Mesendoderm (in vitro differentiated cells): ENCODE measurements at places on chromosomes 7 and 10.

DNA sequence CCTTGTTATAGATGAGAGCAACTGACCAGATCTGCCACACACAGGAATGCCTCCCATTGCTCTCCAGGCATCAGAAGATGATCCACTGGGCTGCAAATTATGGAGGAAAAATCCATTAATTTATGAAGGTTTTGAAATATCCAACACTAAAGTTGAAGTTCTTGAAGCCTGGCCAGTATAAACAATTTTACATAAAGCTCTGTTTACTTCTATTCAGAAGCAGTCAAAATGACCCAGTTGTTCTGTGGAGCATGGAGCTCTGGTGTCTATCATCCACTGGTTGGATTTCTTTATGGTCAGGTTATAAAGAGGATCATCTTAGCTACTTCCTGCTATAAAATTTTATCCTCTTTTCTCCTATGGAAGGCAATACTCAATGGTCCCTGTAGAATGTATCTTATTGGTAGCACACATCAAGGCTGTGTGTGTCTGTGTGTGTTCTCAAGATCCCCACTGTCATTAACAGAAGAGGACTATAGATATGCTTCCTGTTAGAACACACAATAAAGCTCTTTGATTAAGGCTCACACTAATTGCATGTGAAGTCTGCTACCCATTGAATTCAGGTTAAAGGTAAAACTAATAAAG is 747.4 kb downstream of the SUGCT start:
- no peak for DNase-seq

GRCh38 chr7:2437136-2437535 is 33.7 kb downstream of the CHST12 start:
- no peak for DNase-seq

- no peak for DNase-seq
Measured at GRCh38 chr7:701086-701671, 25.3 kb upstream of the DNAAF5 start.

- DNase-seq = no peak
Measured at GRCh38 chr7:153588586-153588985, 463.6 kb upstream of the DPP6 start.

DNA sequence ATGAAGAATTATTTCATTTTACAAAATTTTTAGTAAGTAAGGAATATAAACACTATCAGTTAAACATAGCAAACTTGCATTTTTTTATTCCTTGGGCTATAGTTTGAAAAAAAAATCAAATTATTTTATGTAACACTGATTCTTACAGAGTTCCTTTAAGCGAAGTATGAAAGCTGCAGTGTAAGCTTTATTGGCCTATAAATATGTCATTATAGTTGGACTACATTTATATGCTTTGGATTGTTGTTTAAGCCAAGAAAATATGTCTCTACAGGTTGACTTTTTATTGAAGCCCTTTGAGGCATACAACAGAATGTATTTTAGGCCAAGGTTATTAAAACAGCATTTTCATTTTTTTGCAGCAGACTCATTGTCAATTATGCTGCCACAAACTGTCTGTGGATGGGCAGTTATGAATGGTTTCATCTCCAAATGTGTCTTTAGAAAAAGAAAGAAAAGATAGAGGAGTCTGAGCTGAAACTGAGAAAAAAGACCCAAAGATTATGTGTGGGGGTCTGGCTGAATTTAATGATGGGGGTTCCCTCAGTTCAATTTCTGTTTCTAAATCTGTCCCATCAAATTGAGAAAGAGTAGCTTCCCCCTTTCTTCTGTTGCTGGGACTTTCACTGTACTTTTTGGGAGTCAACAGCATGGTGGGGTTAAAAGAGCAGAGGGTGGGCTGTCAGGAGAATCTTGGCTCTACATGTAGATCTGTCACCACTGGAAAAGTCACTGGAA is 43.1 kb downstream of the ARID5B start:
- no peak for DNase-seq

DNA sequence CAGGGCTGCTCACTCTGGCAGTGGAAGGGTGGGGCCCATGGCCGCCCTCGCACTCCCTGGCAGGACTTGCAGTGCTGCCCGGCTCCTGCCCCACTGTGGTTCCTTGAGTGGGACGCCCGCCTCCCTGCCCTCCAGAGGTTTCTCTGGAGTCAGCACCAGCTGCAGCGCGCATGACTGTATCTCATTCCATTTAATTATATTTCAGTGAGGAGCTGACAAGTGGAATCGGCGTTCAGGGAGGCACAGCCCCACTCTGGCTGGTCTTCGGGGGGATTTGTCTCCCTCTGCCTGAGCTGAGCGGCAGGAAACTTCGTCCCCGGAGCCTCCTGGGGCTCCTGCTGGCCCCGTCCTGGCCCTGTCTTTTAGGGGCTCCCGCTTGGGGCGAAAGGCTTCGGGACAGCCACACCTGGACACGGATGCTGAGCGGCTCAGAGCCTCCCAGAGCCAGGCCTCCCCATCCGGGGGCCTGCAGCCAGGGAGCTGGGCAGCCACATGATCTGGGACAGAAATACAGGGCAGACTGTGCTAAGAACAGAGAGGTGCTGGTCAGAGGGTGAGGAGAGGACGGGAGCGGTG is 75.3 kb upstream of the NKX6-2 start:
- no peak for DNase-seq

DNA sequence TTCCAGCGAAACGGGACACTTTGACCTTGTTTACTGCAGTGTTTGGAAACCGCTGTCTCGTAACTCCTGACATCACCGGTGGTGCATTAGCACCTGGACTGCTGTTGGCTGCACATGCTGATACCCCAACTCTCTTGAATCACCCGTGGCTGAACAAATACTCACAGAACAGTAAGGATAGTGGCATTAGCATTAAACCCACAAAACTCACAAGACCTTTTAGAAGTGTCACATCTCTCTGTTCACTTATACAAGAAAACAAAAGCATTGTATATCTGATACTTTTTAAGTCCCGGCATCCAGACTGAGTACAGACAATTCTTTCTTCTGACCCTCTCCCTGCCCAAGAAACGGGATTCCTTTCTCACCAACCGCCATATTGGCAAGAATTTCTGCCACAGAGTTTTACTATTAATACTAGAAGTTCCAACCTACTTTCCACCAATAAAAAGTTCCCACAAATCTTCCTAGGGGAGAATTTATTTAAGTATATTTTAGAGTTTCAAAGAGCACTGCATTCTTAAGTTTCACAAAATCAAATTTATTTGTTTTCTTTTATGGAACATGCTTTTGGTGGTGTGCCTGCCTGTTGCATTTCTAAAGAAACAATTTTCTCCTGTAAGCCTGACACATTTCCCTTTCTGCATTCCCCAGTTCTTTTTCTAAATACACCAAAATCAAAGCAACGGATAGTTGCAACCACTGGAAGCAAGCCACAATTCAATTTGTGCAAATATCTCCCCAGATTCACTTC is 208.4 kb upstream of the KLF14 start:
- no peak for DNase-seq

DNA sequence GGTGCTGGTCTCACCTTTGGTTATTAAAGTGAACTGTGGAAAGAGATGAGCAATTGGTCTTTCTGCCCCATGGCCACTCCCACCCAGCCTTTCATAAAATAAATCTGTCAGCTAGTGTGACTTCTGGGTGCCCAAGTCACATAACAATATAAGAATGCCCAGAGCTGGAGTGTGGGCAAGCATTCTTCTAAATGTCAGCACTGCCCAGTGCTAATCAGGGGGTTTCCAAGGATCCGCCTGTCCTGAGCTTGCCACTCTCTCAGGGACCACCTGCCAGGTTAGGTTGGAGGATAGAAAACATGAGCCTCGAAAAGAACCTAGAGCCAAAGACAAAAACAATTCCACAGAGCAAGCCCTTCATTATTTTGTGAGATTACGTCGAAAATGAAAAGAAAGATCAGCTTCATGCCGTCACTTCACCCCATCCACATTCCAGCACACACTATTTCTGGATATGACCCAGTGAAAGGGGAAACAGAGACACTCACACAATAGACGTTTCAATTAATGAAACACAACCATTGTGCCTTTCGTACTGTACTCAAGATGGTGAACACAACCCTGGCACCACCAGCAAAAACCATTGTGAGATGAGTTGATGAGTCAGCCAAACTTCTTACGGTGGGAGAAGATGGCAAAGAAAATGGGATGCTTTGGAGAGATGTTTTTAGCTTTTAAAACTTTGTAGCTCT is 30.8 kb downstream of the SCRN1 start:
- no peak for DNase-seq

GRCh38 chr10:19979628-19980027 is 163.4 kb downstream of the PLXDC2 start:
- DNase-seq = no peak

DNA sequence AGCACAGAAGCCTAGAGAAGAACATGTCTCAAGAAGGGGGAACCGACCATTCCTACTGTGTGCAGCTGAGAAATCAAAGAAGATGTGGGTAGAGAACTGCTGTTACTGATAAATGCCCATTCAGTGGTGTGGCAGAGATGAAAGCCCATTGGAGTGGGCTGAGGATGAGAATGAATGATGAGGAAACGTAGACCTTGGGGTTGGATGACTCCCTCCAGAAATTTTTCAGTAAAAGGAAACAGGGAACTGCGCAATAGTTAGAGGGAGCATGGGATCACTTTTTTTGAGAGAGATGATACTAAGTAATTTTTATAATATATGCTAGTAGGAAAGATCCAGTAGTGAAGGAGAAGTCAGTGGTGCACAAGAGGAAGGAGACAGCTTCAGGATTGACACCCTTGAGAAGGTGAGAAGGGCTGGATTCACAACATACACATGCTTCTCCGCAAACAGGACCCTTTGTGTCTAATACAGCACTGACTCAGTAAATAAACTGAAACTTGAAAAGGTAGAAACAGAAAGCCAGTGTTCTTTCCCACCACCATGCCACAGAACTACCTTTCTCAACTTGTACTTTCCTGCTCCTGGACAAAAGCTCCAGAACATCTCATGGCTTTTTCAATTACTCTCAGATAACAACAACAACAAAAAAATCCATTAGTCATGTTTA is 104.7 kb upstream of the IL6 start:
- DNase-seq = no peak

DNA sequence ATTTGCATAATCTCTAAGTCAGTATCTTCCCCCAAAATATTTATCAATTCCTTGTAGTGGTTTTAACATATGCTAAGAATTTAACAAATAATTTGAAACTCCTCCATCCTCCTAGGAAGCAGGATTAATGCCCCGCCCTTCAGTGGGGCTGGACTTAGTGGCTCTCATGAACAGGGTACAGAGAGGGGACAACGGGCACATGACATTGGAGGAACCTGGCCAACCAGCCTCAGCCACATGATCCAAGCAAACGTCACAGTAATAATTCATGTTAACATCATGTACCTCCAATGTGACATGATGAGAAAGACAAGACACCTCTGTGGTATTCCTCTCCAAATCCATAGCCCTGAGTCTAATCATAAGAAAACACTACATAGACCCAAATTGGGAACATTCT is 50.5 kb downstream of the NUDCD3 start:
- no peak for DNase-seq

DNA sequence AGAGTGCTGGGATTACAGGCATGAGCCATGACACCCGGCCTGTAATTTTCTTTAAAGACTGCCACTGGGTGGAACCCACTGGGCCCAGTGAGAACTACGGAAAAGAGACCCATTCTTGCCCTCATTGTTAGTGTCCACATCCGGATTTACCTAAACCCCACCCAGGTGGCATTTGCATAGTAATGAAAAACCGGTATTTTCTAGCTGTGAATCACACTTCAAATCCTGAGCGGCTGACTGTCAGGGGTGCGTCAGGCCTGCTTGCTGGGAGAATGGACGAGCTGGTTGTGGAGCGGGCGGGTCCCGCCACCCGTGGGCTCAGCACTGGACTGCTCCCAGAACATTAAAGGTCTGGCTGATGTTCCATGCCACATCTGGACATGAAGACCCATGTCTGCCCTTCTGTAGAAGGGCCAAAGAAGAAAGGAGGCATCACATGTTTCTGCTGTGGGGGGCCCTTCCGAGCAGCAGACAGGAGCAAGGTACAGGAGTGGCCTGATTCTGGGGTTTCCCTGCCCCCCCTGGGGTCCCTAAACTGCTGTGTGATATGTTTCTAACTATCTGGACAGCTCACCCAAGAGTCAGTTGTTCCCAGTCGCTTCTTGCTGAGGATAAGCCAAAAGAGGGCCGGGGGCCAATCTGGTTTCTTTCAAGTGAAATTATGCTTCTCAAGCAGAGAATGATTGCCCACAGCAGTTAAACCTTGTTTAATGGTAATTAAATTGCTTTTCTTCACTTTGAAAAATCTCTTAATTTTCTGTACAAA is 46.4 kb downstream of the KIAA1217 start:
- peak; percentile 70 for DNase-seq

DNA sequence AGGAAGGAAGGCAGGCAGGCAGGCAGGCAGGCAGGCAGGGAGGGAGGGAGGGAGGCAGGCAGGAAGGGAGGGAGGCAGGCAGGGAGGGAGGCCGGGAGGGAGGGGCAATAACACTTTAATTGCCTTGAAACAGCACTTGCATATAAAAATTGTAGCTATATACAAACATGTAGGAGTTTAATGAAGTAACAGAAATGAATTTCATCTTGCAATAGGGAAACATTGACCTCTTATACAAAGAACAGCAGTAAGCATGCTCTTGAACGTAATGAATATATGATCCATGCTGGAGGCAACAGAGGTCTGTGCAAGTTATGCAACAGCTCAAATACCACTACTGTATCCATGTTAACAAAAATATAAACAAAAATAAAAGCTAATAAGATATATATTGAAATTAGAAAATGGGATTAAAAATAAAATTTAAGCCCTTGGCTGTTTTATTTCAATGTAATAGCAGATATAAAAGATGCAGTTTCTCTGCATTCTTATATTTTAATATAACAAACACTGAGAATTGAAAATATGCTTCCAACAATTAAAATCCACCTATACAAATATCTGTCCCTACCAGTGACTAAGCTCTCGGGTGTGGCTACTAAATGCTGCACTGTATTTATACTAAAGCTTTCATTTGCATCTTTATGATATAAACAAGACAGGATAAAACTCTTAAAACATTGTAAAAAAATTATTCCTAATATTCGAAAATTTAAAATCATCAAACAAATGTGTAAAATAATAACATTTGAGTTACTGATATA is 50.3 kb downstream of the CACNA2D1 start:
- no peak for DNase-seq

DNA sequence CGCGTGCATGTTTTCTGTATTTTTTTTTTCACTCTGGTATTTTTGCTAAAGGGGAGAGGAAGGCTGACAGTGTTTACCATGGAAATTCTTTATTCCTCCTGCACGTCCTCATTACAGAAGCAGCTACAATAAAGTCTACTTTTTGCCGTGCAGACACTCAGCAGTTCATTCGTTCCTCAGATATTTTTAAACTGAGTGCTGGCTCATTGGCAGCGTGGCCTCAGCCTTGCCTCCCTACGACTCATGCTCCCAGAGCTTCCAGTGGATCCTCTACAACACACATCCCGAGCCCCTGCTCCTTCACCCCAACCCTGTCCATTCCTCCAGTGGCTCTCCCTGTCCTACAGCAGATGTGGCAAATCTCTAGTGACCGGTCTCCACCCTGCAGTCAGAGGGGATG is 239.2 kb upstream of the ZMIZ1 start:
- DNase-seq = no peak

- DNase-seq = no peak
Measured at GRCh38 chr10:108388706-108389105, 1224.2 kb upstream of the SORCS1 start.
